ENCODE measurements at places on chromosomes 2 and 18. TPM values are rescaled to one million over a fixed set of nuclear protein-coding genes. Genes with fewer than 3 reads are reported as not detected.

DSG2 gene
- total RNA-seq, result 19.8 TPM

GRCh38 chr2:127012215-127012614, 94.7 kb downstream of the BIN1 start:
- no peak for DNase-seq

GRCh38 chr2:138280999-138281695, 220.4 kb upstream of the SPOPL start:
- no peak for DNase-seq

- no peak for DNase-seq
Measured at GRCh38 chr2:72104821-72105588, 42.7 kb downstream of the CYP26B1 start.

GRCh38 chr2:142140434-142140845, 9.6 kb upstream of the LRP1B start:
- DNase-seq, result no peak

CIB4 gene
- total RNA-seq, result not detected

DNA sequence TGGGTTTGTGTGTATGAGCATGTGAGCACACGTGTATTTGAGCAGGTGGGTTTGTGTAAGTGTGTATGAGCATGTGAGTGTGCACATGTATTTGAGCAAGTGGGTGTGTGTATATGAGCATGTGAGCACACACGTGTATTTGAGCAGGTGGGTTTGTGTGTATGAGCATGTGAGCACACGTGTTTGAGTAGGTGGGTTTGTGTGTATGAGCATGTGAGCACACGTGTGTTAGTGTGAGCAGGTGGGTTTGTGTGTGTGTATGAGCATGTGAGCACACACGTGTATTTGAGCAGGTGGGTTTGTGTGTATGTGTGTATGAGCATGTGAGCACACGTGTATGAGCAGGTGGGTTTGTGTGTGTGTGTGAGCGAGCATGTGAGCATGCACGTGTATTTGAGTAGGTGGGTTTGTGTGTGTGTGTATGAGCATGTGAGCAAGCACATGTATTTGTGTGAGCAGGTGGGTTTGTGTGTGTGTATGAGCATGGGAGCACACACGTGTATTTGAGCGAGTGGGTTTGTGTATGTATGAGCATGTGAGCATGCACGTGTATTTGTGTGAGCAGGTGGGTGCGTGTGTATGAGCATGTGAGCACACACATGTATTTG, 169.7 kb downstream of the TWIST2 start:
- no peak for DNase-seq

DNA sequence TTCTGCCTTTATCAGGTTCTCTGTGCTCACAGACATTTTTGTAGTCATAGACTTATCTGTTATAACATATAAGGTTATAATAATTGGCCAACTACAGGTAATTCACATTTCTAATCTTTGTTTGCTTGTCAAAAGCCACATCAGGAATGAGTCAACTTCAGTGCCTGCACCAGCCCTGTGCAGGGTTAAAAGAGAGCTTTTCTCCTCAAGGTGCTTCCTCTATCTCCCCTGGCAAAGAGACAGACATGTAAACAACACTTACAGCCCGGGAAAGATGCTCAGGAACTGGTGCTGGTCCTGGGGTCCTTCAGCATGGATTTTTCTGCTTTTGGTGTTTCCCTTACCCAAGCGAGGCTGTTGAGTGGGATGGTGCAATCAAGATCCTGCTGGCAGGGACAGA, 7.7 kb upstream of the EHD3 start:
- no peak for DNase-seq

LYG2 gene
- total RNA-seq, result not detected

DNA sequence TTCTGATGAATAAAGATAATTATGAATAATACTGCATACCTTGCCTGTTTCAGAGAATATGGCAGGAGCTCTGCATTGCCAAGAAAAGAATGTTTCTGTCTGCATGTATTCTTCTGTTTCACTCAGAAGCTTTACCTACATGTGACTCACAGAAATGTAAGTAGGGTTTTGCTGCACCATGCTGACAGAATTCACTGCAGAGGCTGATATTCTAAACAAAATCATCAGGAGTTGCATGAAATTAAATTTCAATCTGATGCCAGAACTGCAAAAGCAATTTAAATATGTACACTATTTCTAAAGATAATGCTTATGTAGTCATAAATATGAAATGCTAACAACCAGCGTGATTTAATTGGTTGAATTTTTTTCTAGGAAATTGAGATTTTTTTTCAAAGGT, 332.8 kb upstream of the FSHR start:
- no peak for DNase-seq

DNA sequence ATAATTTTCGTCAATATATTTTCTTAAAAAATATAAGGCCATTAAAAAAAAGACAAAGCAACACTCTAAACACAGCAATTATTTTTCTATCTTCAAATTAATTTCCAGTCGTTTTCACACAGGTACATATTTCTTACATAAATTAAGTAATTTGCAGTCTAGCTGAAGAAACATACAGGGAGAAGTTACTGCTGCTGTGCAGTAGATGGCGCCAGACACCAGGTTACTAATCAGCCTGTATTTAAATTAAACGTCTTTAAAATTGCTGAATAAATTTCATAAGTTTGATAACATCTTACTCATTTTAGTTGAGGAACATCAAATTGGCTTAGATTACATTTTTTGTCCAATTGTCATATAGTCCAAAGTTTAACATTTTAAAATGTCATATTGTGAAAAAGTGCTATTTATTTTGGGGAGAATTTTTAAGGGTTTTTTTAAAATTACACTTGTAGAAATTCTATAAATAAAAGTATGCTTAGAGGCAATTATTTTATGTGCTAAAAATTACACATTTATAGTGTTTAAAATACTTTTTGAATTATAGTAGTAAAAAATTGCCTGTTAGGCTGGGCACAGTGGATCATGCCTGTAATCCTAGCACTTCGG, 88.4 kb downstream of the PMAIP1 start:
- peak; percentile 48 for DNase-seq

MC5R gene
- total RNA-seq, result not detected

- no peak for DNase-seq
Measured at GRCh38 chr2:39266139-39266805, 22.5 kb upstream of the CDKL4 start.
